Muscle of leg (tissue), 16 donors: ENCODE measurements at places on chromosomes 6 and 20.

GRCh38 chr6:149278997-149279396 lies 38.5 kb upstream of the TAB2 start:
- no peak for DNase-seq

DNA sequence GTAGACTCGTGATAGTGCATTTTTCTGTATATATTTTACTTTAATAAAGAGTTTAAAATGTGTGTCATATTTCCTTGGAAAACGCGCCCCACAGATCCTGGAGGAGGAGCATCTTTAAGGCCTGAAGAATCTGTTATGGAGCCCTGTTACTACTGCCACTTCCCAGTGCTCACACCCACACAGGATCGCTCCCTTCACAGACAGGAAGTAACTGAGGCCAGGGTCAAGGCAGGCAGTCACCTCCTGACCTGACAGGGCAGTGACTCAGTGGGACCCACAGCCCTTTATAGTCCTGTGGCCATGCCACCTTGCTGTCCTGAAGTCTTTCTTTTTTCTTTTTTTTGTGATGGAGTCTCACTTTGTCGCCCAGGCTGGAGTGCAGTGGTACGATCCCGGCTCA lies 9.0 kb downstream of the RRBP1 start:
- DNase-seq = no peak

GRCh38 chr6:106490030-106490429 lies 129.5 kb downstream of the CRYBG1 start:
- DNase-seq = no peak

DNA sequence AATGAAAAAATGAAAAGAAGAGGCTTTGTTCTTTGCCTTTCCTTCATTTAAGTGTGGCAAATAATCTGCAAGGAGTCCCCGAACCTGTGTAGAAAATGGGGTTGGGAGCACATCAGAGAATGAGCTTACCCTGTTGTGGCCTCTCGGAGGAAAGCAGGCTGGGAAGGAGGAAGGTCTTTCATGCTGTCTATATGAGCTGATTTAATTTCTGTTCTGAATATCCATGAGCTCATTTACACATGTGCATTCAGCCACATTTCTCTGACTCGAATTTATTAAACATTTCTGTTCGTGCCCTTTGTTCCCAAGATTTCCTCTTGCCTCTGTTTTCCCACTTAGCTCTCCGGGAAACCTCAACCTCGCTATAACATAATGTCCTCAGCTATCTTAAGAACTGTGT lies 584.4 kb upstream of the CDH4 start:
- peak; percentile 16 for DNase-seq

DNA sequence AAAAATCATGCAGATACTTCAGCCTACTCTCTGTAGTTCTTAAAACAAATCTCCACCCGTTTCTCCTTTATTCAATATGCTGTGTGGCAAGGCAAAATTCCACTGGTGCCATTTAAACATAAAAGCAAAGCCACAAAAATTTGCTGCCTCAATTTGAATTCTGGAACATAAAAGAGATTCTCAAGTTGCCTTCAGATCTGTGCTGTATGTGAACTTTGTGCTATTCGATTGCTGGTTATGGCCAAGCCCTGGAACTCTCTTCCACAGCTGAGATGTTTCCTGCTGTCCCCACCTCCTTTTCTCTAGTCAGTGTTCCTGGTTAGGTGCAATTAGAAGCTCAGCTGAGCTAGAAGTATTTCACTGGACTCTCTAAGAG lies 395.3 kb upstream of the BTBD3 start:
- peak; percentile 44 for DNase-seq

- no peak for DNase-seq
Measured at GRCh38 chr6:3523966-3524365, 67.1 kb upstream of the SLC22A23 start.

GRCh38 chr20:56289652-56290051 lies 41.1 kb downstream of the MC3R start:
- no peak for DNase-seq

DNA sequence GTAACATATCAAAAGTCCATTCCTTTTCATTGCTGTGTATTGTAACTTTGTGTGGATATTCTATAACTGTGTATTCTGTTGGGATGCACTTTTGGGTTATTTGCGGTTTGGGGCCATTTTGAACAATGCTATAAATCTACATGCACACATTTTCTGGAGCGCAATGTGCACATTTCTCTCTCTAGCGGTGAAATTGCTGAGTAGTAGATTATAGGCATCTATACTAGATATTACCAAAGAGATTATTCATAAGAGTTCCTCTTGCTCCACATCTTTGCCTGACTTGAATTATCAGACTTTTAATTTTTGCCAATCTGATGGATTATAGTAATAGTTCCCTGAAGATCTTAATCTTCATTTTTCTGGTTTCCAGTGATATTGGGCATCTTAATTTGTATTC lies 18.3 kb upstream of the FRK start:
- DNase-seq = no peak

GRCh38 chr6:157086632-157087031 lies 236.7 kb downstream of the TMEM242 start:
- no peak for DNase-seq

- DNase-seq = peak; percentile 27
Measured at GRCh38 chr6:32637219-32637880, at the start of gene HLA-DQA1. Gene HLA-DQA1 (plus strand): TSS chr6:32637406. CDS start chr6:32637459, 53 bp downstream.

- DNase-seq = no peak
Measured at GRCh38 chr6:116152620-116153019, 26.7 kb upstream of the COL10A1 start.

- peak; percentile 4 for DNase-seq
Measured at GRCh38 chr20:219290-220115, 7.6 kb upstream of the DEFB129 start.

GRCh38 chr20:20076297-20077065 lies 24.1 kb downstream of the CFAP61 start:
- peak; percentile 72 for DNase-seq

GRCh38 chr20:14360416-14360815 lies 23.0 kb upstream of the FLRT3 start:
- DNase-seq = no peak

DNA sequence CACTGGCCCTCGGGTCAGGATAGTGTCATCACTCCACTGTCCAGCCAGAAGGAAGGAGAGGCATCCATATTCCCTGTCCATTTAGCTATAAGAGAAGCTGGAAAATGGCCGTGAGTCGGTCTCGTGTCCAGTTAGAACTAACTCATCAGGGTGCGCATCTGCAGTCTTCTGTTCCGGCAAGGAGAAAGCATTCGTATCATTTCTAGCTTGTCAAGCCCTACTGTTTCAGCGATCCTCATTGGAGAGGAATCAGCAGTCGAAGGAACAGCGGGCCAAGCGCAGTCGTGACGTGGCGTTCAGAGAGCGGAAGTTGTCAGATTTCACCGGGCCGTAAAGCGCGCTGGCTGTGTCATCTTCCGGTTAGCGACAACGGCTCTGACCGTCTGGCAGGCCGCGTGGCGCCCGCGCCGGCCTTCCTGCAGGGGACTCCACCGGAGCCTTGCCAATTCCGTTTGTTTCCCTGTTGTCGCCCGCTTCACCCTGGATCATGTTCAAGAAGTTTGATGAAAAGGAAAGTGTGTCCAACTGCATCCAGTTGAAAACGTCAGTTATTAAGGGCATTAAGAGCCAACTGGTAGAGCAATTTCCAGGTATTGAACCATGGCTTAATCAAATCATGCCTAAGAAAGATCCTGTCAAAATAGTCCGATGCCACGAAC lies 32.9 kb downstream of the HM13 start:
- peak; percentile 95 for DNase-seq

GRCh38 chr20:17457588-17458190 lies 73.5 kb downstream of the BFSP1 start:
- DNase-seq = no peak

DNA sequence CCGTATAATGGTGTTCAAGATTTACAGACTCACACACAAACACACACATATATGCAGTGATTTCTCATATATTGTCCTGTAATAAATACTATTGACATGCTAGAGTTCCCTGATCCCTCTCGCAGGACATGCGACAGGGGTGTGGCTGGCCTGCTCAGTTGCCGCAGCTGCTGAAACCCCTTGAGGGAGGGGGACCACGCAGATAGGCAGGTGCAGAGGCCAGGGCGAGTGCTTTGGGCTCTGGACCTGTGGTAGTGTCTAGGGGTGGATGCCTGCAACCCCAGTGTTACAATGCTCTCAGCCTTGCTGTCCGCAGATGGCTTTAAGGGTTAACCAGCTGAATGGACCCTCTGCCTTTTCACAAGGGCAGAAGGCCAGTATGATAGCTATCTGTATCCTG lies 706.2 kb downstream of the EYS start:
- DNase-seq = no peak

DNA sequence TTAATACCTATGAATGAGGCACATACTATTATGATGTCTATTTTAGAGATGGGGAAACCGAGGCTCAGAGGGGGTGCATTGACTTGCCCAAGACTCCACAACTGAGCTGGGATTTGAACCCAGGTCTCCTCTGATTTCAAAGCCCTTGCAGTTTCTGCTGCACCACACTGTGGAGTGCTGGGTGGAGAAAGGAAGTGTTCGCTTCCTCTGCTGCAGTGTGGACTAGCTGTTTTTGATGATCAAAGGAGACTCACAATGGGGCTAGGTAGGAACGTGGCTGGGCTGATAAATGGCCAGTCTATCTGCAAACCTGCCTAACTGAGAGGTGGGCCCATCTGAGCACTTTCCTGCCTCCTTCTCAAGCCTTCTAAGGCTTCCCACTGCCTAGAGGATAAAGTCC lies 87.2 kb downstream of the CD40 start:
- DNase-seq = no peak

DNA sequence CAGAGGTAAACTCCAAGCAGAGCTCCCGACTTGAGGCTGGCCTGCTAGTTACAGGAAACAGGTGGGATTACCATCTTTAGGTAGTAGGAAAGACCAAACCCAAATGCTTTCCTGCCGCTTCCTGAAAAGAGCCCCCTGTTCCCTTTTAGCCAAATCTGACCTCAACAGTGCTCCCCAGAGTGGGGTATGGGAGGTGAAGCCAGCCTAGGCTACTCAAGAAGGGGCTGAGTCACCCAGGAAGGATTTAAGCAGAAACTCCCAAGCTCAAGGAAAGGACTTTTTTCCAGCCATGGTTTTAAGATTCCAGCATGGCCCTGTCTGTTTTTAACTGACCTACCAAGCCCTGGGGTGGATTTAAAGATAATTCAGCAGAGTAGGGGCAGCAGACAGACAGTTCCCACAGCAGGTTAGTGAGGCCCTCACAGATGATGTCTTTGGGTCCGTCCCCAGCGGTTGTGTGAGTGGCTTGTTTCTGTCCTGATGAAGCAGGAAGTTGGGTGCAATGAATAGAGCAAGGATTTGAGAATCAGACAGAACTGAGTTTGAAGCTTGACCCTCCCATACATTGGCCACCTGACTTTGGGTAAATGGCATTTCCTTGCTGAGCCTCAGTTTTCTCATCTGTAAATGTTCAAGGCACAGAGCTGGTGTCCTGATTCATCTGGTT lies 76.9 kb upstream of the MAFB start:
- DNase-seq = no peak
